ENCODE measurements at places on chromosomes 7 and 10. TPM values are rescaled to one million over a fixed set of nuclear protein-coding genes. Genes with fewer than 3 reads are reported as not detected.

Gene PSAP
- 1,873 TPM for total RNA-seq

Gene OPN1SW
- total RNA-seq, result not detected

Gene CLRN3
- not detected for total RNA-seq

Gene GFRA1
- total RNA-seq, result 98.5 TPM

- H3K27ac ChIP-seq, result no peak overlapping the region
- no peaks in the 10 kb centered on the region for H3K4me1 ChIP-seq
- H3K27me3 ChIP-seq, result no peaks in the 10 kb centered on the region
These were observed 11.9 kb downstream of the STEAP1B start for GRCh38 chr7:22487978-22488642.

DNA sequence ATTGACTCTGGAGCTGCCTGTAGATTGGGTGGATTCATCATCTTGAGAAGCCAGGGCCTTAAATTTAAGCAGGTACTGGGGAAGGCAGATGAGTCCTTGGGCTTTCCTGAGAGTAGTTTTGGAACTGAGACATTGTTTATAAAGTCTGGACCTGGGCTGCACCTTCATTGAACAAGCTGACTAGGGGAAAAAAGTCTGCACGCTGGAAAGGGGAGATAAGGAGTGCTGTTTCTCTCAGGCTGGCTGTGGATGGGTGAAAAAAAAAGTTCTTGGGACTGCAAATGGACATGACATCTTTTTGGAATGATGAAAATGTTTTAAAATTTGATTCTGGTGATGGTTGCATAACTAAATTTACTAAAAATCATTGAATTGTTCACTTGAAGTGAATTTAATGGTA, 12.0 kb downstream of the SEC24C start:
- DNase-seq, result no peak
- no peak overlapping the region for H3K27ac ChIP-seq
- no peaks in the 10 kb centered on the region for H3K27me3 ChIP-seq

GRCh38 chr7:55149001-55149400, 130.2 kb downstream of the EGFR start:
- no peaks in the 10 kb centered on the region for H3K27me3 ChIP-seq
- no peak overlapping the region for H3K4me3 ChIP-seq
- no peak overlapping the region for H3K27ac ChIP-seq
- H3K4me1 ChIP-seq, result no peaks in the 10 kb centered on the region

DNA sequence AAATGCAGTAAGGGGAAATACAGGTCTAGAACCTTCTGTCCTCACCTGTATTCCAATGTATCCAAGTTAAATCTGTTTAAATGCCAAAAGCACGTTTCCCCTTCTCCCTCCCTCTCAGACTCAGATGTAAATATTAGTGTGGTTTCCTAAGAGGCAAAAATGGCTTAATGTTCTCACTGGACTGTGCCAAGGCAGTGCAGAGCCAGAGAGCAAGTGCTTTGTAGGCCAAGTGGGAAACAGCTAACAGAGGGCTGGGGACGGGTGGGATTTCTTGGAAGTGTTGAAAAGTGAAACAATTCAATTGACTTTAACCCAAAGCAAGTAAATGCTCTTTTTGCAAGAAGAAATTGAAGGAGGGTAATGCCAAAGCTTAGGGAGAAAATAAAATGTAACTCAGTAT, 103.1 kb downstream of the GSAP start:
- no peak for DNase-seq
- no peaks in the 10 kb centered on the region for H3K27me3 ChIP-seq
- H3K27ac ChIP-seq, result no peak overlapping the region
- H3K4me3 ChIP-seq, result no peak overlapping the region
- H3K36me3 ChIP-seq, result no peaks in the 10 kb centered on the region

DNA sequence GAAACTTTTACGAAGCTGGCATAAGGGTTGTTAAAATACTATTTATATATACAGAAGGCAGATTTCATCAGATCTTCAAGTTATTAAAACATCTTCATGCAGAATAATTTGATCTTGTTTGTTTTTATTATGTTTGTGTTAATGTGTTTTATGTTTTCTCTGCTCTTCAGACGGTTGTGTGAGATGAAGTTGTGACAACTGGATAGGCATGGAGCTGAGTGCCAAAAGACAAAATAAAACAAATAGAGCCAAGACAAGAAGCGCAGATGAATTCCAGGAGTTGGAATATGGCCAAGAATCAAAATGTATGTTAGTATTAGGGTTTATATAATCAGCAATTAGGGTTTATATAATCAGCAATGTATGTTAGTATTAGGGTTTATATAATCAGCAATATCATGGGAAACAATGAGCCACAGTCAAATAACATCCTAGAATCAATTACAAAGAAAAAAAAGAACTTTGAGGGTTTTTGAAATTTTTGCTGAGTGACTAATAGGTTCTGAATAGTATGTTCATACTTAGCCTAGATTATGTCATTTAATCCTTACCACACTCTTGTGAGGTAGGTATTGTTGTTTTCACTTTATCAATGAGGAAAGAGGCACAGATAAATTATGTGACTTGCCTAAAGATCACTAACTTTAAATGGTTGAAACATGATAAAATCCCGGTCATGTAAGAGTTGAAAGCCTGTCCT, 488.0 kb upstream of the STEAP1 start:
- no peaks in the 10 kb centered on the region for H3K4me1 ChIP-seq
- H3K27me3 ChIP-seq, result no peaks in the 10 kb centered on the region
- H3K27ac ChIP-seq, result no peak overlapping the region

DNA sequence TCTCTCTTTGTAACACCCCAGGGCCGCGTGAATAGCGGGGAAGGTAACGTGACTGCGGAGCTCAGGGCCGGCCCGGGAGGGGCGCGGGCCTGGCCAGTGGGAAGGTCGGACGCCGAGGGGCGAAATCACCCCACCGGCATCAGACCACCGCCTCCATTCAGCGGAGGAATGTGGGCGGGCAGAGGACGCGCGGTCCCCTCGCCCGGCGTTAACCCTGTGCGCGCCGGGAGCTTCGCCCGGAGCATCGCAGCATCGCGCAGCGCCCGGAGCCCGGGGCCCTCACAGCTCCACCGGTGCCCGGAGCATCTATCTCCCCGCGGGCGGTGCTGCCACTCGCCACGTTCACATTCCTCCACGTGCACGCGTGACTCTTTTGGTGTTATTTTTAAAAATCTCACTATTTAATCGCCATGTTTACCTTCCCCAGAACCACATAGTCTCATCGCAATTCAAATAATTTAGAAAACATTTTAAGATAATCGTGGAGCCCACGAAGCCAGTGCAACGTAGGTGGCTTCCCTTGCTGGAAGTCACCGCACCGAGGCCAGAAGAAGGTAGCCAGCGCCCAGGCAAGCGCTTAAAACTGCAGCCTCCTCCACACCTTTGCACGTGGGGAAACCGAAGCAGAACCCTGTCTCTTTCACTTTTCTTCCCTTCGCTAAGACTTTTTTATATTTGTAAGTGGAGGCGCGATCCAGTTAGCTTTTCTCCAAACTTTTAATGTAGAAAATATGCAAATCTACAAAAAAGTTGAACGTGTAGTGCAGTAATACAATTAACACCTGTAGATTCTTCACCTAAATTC, 21.8 kb downstream of the FGFBP3 start:
- H3K27ac ChIP-seq, result peak overlapping the region; percentile 26
- H3K36me3 ChIP-seq, result no peaks in the 10 kb centered on the region
- H3K27me3 ChIP-seq, result no peaks in the 10 kb centered on the region
- H3K4me3 ChIP-seq, result peak overlapping the region; percentile 42
- DNase-seq, result no peak
- no peaks in the 10 kb centered on the region for H3K4me1 ChIP-seq

DNA sequence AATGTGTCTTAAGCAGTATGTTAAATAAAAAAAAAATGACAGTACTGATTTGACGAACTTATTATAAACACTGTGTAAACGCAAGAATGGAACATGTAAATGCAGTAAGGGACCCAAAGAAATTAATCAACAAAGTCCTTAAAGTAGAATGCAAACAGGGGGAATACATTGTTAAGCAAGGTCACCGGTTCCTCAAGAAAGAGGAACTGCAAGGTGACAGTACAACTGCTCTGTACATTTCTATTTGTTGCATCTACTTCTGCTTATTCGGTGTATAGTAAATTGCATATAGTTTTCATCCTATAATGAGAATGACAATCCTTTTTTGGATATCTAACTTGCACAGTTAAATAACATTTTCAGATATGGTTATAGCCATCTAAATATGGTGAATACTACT, 387.0 kb upstream of the SEMA3D start:
- H3K4me1 ChIP-seq, result no peaks in the 10 kb centered on the region
- no peak overlapping the region for H3K4me3 ChIP-seq
- H3K36me3 ChIP-seq, result no peaks in the 10 kb centered on the region
- no peak for DNase-seq

DNA sequence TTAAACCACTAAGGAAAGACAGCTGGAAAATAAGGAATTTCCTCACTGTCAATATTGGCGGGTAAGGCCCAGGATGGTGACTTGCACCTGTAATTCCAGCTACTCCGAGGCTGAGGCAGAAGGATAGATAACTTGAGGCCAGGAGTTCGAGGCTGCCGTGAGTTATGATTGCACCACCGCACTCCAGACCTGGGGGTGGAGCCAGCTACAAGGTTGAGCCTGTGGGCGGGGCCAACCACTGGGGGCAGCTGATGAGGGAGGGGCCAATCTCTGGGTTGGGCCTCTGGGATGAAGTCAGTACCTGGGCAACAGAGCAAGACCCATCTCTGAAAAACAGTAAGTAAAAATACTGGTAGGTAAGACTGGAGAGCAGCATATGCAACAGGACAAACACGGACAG, 80.1 kb upstream of the ADO start:
- H3K4me1 ChIP-seq, result no peaks in the 10 kb centered on the region
- no peaks in the 10 kb centered on the region for H3K36me3 ChIP-seq

- DNase-seq, result peak; percentile 76
- H3K4me3 ChIP-seq, result no peak overlapping the region
- H3K27ac ChIP-seq, result peak overlapping the region; percentile 56
- no peaks in the 10 kb centered on the region for H3K4me1 ChIP-seq
- no peaks in the 10 kb centered on the region for H3K36me3 ChIP-seq
These were observed 102.2 kb downstream of the RBM20 start for GRCh38 chr10:110746254-110746826.

DNA sequence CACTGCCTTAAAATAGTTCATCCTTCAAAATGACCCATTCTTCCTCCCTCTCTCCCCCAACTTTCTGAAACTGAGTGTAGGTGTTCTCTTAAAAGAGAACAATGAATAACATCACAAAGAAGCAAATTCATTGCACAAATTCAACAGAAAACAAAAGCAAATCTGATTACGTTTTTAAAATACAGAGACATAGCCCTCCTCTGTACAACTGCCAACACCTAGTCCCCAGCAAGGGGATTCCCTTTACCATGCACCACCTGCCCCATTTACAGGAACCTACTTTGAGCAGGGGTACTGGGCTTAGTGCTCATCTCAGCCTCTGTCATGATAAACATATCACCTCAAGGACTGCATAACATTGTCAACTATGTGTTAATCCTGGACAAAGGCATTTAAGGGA, 302.8 kb upstream of the AOAH start:
- no peak overlapping the region for H3K27ac ChIP-seq
- H3K27me3 ChIP-seq, result no peaks in the 10 kb centered on the region
- H3K4me3 ChIP-seq, result no peak overlapping the region
- H3K4me1 ChIP-seq, result peaks cover under 1% of the 10 kb centered on the region
- no peak for DNase-seq
- H3K36me3 ChIP-seq, result no peaks in the 10 kb centered on the region

Measured in breast epithelium (tissue), 4 donors.